ENCODE measurements at places on chromosomes 1 and 21.
A peak's percentile ranks its signal among the peaks of the same experiment; 100 is the strongest.

DNA sequence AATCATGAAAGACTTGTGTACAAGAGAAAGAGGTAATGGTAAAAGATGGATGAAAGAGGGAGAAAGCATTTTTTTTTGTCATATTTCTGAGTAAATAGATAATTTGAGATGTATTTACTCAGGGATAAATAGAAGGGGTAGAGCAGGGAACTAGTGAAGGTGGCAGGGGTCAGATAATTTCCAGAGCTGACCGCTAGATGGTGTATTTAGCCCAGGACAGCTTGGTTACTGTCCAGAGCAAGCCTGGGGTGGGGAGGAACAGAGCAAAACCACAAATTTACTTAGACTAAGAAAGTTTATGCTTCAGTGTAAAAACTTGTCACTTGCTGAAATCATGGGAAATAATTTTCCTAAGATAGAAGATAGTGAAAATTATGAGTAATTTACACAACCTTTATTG lies 91.5 kb downstream of the XCL2 start:
- DNase-seq, result no peak

GRCh38 chr1:20981915-20982314 lies 194.8 kb downstream of the EIF4G3 start:
- no peak for DNase-seq

DNA sequence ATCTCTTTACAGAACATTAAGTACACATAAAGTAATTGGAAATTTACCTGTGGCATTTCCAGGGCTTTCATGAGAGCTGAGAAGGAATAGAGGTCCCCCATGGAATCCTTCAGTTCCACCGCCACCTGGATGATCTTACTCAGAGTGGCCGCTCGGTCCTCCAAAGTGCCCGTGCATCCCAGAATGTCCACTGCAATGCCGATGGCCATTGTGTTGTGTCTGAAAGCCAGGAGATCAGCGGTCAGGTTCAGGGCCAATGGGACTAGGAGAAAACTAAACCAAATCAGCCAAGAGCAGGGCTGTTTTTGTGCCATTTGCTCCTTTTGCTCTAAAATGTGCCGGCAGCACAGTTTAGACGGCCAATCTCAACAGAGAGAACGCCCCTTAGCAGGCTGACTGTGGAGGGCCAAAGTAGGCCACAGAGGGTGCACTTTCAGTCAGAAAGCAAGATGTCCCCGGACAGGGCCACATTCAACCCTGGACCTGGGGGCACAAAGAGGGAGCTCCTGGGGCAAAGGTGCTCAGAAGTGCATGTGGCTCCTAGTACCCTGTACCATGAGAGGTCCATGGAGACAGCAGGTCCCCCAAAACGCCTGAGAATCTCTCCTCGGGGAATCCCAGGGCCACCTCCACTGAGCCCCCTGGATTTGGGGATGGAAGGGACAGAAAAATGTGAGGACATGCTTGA lies 109.9 kb downstream of the BCAR3 start:
- DNase-seq, result no peak

DNA sequence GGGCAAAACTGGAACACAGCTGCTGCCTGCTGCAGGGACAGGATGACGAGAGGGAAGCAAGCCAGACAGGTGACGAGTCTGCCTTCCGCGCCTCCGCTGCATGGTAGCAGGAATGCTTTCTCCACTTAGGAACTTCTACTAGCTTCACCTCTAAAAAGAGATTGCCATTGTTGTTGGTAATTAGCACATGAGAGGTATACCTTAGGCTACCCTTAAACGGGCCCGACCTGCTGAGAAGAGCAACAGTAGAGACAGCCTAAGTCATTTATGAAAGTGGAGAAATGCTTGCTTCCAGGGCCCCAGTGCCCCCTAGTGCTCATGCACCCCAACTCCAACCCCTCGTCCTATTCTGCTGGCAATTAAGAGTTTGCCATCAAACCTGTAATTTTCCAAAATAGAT lies 96.9 kb upstream of the AKT3 start:
- DNase-seq, result no peak

GRCh38 chr1:162720996-162721395 lies 69.5 kb upstream of the HSD17B7 start:
- DNase-seq, result no peak

DNA sequence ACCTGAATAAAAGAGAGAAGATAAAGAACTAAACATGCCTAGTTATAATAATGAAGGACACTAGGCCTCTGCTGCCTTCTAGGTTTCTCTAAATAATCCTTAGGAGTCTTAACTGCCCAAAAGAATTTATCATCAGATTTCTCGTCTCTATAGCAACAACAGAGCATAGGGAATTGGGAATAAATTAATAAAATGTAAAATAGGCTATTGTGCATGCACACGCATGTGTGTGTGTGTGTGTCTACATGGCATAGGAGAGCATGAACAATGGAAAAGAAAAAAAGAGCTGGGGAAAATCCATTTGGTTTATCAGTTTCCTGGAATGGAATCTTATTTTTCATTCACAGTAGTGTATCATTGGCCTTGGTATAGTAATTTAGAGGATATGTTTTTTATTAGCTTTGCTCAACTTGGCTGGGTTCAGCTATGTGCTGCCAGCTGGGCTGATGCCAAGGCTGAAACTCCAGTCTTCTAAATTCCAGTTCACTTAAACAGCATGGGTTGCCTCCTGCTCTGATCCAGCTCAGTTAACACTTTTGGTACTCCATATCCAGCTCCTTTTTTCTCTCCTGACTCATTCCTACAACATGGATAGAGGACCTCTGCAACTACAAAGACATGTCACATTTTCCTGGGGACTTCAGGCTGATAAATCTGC lies 80.6 kb upstream of the SLFNL1 start:
- DNase-seq, result peak; percentile 68

GRCh38 chr1:28801461-28801860 lies 10.5 kb upstream of the OPRD1 start:
- no peak for DNase-seq

DNA sequence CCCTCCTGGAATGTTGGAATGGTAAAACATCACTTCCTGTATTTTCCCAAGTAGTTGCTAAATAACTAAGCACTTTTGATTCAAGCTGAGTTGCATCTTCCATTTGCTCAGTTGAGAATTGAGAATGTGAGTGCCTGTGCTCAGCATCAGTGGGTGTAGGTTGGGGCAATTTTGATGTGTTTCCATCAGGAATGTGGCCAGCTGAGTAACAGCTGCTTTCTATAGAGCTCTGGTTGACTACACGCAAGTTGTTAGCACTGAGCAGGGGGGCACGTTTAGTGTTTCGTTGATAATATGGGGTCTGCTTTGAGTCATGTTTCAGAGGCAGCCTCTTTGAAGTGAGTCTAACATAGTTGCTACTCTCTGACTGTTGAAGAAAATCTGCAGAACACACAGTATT lies 41.5 kb downstream of the LRRC53 start:
- no peak for DNase-seq

DNA sequence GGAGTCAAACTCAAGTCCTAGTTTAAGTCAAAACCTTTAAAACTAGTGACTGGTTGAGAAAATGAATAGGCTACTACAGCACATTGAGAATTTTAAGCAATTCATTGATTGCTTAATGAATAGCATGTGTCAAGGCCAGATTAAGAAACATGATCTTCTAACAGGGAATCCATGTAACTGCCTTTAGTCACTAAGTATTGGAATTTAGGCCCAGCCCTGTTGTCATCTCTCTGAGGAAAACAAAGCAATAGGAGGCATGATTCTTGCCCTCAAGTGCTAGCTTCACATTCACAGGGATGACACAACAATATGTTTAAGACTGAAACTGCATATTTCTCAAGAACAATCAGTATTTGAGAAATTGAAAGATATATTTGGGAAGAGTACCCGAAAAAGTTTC lies 70.0 kb upstream of the PTGS2 start:
- DNase-seq, result no peak

- DNase-seq, result no peak
These were observed 235.2 kb upstream of the RAB4A start for GRCh38 chr1:229035748-229036082.

DNA sequence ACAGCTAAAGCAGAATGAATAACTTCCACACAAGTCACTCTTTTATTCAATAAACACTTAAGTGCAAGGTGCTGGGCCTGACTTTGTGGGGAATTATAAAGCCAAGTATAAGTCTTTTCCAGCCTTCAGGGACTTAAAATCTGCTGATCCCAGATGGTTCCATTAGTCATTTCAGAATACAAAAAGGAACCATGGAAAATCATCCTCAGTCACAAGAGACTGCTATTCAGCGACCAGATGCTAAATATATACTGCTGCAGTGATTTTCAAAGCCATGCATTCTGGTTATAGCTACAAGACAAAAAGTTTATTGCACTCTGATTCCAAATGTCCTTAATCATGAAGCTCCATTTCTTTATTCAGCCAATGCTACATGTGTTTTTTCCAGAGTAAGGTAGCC lies 25.7 kb downstream of the GLMN start:
- no peak for DNase-seq

GRCh38 chr1:67138813-67139499 lies 4.2 kb upstream of the C1orf141 start:
- no peak for DNase-seq

- DNase-seq, result no peak
These were observed 5.4 kb downstream of the LSS start for GRCh38 chr21:46223217-46223616.

DNA sequence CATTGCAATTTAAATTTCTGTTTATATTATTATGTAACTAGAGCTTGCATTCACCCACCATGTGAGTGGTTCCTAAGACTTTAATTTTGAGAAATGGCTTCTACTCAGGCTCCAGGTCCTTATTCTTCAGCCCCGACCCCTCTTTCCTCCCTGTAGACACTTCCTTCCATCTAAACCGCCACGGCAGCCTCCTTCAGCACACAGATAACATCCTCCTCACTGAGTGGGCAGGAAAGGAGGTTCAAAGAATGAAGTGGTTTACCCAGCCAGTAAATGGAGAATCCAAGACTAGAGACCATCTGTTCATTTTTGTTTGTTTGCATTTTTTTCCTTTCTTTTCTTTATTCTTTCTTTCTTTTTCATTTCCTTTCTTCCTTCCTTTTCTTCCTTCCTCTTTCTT lies 37.1 kb upstream of the SOD1 start:
- DNase-seq, result no peak

DNA sequence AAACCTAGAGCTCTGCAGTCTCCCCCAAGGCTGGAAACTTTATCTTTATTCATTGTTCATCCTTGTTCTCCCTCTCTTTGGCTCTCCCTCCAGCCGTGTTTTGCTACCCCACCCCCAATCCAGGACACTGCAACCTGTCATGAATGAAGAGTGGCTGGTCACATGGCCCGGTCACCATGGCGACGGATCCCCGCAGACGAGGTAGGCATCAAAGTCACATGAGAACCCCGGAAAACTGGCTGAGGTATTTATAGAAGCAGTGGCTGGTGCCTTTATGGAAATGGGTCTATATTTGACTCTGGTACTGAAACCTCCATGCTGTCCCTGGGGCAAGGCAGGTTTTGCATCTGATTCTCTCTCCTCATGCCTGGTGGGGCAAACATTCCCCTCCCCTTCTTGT lies 13.4 kb upstream of the SLC6A17 start:
- no peak for DNase-seq

DNA sequence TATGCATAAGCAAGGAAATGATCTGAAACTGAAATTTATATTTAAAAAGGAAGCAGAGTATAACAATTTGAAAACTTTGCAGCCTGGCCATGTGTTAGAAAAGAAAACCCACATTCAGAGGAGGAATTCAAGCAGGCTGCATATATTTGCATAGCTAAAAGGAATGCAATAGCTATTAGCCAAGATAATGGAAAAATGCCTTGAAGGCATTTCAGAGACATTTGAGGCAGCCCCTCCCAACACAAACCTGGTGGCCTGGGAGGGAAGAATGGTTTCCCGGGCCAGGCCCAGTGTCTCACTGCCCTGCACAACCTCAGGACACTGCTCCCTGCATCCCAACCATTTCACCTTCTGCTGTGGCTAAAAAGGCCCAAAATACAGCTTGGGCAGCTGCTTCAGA lies 136.8 kb downstream of the TYW3 start:
- no peak for DNase-seq

DNA sequence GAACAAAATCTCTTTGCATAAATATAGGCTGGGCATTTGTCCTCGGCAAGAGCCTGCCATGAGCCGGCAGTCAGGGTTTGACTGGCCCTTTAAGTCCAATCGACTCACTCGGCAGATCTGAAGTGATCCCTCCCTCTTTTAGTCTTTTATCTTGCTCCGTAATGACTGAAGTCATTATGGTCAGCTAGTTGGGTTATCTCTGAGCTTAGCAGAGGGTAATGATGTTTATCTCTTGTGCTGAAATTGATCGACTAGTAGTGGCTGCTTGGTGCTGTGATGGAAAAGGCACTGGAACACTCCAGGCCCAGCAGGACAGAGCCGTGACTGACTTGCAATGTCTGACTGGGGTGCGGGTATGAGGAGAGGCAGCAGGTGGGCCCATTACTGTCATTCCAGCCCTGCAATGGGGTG lies 468 bp upstream of the ABCA4 start:
- DNase-seq, result no peak

DNA sequence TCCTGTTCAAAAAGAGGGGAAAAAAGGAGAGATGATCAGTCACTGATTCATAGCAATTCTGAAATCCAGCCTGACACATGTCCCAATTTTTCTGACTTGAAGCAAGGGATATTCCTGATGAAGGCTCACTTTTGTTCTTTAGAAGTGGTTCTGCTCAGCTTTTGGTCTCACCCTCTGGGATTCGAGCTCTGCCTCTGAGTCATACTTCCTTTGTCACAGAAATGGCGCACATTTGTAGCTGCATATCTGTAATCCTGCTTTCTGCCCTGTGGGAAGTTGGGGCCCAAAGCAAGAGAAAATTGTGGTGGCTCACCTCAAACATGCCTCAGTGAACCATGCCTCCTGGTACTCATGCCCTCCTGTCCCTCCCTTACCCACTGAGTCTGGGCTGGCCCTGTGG lies 22.3 kb upstream of the FAM78B start:
- no peak for DNase-seq

DNA sequence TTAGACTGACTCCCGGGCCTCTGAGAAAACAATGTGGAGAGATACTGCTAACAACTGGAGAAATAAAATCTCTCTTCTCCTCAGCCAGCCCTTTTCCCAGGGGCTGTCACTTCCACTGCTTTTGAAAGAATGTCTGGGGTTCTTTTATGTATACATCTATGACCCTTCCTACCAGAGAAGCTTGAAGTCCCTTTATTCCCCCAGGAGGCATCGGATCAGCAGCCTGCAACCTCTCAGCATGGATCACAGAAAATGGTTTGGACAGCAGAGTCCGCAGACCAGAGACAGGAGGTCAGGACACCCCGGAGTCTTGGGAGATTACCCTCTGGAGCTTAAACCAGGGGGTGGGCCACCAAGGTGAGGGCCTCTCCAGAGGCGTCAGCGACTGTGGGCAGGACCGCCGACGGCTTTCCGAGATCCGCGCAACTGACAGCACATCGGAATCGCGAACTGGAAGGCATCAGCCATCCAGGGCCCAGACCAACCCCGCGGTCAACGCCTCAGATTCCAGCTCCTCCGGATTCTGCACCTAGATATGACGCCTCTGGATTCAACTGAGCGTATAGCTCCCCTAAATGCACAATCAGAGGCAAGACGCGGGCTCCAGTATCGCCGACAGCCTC lies 1.0 kb downstream of the EPHA10 start:
- DNase-seq, result no peak

DNA sequence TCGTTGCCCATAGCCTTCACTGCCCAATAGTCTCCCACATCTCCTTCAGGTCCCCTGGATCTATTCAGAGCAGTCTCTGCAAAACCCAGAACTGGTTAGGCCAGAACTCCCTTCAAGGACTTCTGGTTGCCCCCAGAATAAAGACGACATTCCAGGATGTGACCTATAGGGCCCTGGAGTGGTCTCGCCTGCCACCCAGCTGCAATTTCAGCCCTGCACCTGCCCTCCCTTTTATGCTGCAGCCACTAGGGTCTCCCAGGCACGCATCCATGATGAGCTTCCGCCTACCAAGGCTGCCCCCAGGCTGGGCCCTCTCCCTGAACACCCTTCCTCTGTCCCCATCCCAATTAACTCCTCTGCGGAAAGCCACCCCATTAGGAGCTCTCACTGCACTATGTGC lies 7.2 kb upstream of the TSPEAR start:
- DNase-seq, result no peak
